ENCODE measurements at places on chromosomes 6 and 20. TPM values are rescaled to one million over a fixed set of nuclear protein-coding genes. Genes with fewer than 3 reads are reported as not detected.

DNA sequence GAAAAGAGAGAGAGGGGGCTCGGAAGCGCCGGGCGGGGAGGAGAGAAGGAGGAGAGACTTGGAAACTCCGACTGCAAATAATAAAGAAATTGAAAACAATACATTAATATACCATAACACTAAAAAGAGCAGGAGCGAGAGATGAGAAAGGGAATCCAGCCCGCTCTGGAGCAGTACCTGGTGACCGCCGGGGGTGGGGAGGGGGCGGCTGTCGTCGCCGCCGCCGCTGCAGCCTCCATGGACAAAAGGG is 338 bp downstream of the E2F3 start:
- DNase-seq = no peak

DNA sequence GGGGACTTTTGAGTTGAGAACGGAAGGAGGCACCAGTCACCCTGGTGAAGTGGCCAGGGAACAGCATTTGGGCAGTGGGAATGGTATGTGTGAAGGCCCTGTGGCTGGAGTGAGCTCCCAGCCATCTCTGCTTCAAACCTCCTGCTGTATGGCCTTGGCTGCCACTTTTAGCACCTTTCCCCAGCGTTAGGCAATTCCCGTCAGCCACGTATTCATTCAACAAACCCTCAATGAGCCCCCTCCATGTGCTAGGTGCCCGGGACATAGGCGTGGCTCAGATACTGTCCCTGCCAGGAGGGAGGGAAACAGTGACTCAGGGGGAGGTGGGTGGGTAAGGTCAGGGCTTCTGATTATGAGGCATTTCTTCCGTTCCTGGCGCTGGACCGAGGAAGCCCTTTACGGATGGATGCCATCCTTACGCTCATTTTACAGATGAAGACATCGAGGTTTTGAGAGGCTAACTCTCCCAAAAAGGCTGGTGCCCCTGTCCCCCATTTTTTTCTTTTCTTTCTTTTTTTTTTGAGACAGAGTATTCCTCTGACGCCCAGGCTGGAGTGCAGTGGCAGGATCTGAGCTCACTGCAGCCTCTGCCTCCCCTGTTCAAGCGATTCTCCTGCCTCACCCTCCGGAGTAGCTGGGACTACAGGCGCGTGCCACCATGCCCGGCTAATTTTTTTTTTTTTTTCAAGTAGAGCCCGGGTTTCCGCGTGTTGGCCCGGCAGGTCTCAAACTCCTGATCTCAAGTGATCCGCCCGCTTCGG is 37.5 kb downstream of the SRC start:
- no peak for DNase-seq

DNA sequence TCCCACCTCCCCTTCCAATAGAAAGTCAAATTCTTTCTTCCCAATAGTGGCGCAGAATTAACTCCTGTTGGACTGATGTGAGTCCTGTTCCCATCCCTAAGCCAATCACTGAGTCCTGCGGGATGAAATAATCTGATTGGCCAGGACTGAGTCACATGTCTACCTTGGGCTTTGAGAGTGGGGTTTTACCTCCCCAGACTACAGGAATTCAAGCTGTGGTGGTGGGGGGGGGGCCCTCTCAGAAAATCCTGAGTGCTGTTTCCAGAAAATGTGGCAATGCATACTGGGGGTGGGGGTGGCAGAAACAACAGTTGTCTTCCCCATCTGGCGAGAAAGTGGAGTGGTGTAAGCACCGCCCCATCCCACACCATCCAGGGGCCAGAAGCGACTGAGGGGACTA is 65.7 kb downstream of the CTCFL start:
- DNase-seq = no peak

The BPIFB4 gene
- polyA plus RNA-seq = not detected

The EFCAB8 gene
- polyA plus RNA-seq = not detected

The PRSS16 gene
- 3.2 TPM for polyA plus RNA-seq

The DYNLRB1 gene
- polyA plus RNA-seq = 175 TPM
